Heart left ventricle (tissue), 16 donors: ENCODE measurements at places on chromosomes 1 and 21. TPM values are rescaled to one million over a fixed set of nuclear protein-coding genes. Genes with fewer than 3 reads are reported as not detected.

DNA sequence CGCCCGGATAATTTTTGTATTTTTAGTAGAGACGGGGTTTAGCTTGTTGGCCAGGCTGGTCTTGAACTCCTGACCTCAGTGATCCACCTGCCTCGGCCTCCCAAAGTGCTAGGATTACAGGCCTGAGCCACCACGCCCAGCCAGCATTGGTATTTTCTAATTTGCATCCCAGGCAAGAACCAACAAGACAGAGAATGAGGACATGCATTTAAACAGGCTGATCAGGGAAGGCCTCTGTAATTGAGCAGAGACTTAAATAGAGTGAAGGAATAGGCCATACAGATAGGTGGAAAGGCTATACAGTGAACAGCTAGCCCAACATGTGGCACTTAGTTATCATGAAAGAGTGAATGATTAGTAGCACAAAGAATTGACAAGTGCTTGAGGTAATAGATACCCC lies 230.4 kb downstream of the SLC35F3 start:
- no peaks in the 10 kb centered on the region for H3K4me1 ChIP-seq
- H3K4me3 ChIP-seq: no peak overlapping the region
- no peak overlapping the region for H3K27ac ChIP-seq

GRCh38 chr1:67484492-67484891 lies 54.3 kb upstream of the SERBP1 start:
- no peak overlapping the region for H3K4me3 ChIP-seq
- no peaks in the 10 kb centered on the region for H3K4me1 ChIP-seq
- H3K27me3 ChIP-seq: no peaks in the 10 kb centered on the region
- DNase-seq: no peak
- no peaks in the 10 kb centered on the region for H3K36me3 ChIP-seq

DNA sequence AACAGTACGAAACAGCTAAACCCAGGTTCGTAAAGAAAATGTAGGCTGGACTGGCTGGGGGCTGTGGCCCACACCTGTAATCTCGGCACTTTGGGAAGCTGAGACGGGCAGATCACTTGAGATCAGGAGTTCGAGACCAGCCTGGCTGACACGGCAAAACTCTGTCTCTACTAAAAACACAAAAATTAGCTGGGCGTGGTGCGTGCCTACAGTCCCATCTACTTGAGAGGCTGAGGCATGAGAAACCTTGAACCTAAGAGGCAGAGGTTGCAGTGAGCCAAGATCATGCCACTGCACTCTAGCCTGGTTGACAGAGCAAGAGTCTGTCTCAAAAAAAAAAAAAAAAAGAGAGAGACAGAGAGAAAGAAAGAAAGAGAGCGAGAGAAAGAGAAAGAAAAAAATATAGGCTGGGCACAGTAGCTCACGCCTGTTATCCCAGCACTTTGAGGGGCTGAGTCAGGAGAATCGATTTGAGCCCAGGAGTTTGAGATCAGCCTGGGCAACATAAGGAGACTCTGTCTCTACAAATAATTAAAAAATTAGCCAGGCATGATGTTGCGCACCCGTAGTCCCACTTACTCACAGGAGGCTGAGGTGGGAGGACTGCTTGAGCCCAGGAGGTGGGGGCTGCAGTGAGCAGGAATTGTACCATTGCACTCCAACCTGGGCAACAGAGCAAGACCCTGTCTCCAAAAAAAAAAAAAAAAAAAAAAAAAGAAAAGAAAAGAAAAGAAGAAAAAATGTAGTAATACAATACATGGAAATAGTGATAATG lies 35.7 kb downstream of the CAPZB start:
- peaks cover 100% of the 10 kb centered on the region for H3K4me1 ChIP-seq
- H3K4me3 ChIP-seq: no peak overlapping the region
- H3K27me3 ChIP-seq: no peaks in the 10 kb centered on the region
- DNase-seq: no peak

CLCNKB gene
- 1.3 TPM for total RNA-seq

PPIE gene
- total RNA-seq: 32.6 TPM

- peaks cover 34% of the 10 kb centered on the region for H3K4me1 ChIP-seq
- no peaks in the 10 kb centered on the region for H3K27me3 ChIP-seq
- no peak overlapping the region for H3K4me3 ChIP-seq
- no peaks in the 10 kb centered on the region for H3K36me3 ChIP-seq
- no peak for DNase-seq
- H3K27ac ChIP-seq: no peak overlapping the region
These were observed 57.1 kb upstream of the MACF1 start for GRCh38 chr1:39147099-39148025.

- H3K27me3 ChIP-seq: no peaks in the 10 kb centered on the region
- H3K4me3 ChIP-seq: no peak overlapping the region
- H3K4me1 ChIP-seq: peaks cover 18% of the 10 kb centered on the region
- H3K27ac ChIP-seq: no peak overlapping the region
- no peaks in the 10 kb centered on the region for H3K36me3 ChIP-seq
These were observed 16.7 kb upstream of the COL6A2 start for GRCh38 chr21:46081022-46081861.

DNA sequence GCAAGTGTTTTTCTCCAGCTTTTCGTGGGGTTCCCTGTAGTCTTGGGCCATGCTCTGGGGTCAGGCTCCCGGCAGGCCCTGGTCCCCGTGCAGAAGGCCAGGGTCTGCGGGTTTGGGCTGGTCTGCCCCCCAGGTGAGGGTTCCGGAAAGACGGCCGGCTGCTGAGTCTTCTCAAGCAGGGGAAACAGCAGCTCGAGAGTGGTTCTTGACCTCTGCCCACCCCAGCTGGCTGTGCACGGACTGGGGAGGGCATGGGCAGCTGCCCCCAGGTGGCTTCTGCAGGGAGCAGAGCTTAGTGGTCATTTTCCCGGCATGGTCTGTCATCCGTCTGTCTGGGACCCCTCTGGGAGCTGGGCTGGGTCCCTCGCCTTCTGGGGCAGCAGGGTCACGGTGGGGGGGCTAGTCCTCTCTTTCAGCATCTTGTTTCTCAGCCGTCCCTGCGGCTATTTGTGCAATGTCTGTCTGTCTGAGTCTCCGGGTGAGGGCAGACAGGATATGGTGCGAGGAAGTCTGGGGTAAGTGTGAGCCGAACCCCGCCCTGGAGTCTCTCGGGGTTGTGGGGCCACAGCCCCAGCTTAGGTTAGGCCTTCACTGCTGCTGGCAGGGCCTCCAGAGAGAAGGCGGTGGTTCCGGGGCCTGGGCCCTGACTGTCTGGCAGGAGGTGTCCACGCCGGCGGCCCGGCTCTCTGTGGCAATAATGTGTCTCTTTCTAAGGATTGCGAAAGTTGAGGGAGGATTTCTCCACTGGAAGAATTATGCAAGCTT lies 6.1 kb downstream of the SKI start:
- H3K27me3 ChIP-seq: no peaks in the 10 kb centered on the region
- H3K27ac ChIP-seq: peak overlapping the region; percentile 74
- H3K4me3 ChIP-seq: peak overlapping the region; percentile 76
- peak; percentile 94 for DNase-seq

- no peaks in the 10 kb centered on the region for H3K36me3 ChIP-seq
- no peak overlapping the region for H3K27ac ChIP-seq
- H3K4me3 ChIP-seq: no peak overlapping the region
- H3K4me1 ChIP-seq: no peaks in the 10 kb centered on the region
These were observed 417.2 kb upstream of the KAZN start for GRCh38 chr1:14181191-14181795.

CD244 gene
- total RNA-seq: 0.35 TPM

ASTN1 gene
- total RNA-seq: 0.38 TPM

GRCh38 chr1:27053977-27054753 lies 41.5 kb upstream of the TENT5B start:
- H3K36me3 ChIP-seq: no peaks in the 10 kb centered on the region
- no peak overlapping the region for H3K27ac ChIP-seq
- H3K4me3 ChIP-seq: no peak overlapping the region
- H3K4me1 ChIP-seq: peaks cover 7% of the 10 kb centered on the region
- H3K27me3 ChIP-seq: no peaks in the 10 kb centered on the region

WDR64 gene
- not detected for total RNA-seq

SPRR2E gene
- total RNA-seq: not detected

C1orf210 gene
- not detected for total RNA-seq

SEC16B gene
- 1.4 TPM for total RNA-seq

DNA sequence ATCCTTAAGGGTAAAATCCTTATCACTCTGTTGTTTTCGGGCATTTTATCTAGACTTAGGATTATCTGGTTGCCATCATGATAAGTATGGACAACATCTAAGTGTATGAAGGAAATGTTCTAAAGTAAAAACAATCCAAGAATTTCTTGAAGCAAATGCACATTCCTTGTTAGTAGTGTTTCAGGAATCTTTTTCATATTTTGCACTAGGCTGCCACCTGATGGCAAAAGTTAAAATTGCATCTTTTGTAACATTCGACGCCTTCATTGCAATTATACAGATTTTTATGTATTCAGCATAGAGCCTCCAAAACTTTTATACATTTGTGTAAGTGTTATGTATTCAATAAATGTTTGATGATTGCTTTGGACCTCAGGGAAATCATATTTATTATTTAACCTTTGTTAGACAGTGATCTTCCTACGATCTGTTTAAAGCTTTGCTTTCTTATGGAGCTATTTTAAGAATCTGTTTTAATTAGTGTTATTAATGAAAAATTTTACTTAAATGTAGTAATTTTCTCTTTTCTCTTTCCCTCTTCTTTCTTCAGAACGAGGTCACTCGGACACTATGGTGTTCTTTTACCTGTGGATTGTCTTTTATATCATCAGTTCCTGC lies 49.4 kb upstream of the KIAA1614 start:
- H3K4me1 ChIP-seq: no peaks in the 10 kb centered on the region
- H3K36me3 ChIP-seq: peaks cover 36% of the 10 kb centered on the region
- no peak for DNase-seq
- H3K27me3 ChIP-seq: no peaks in the 10 kb centered on the region

DNA sequence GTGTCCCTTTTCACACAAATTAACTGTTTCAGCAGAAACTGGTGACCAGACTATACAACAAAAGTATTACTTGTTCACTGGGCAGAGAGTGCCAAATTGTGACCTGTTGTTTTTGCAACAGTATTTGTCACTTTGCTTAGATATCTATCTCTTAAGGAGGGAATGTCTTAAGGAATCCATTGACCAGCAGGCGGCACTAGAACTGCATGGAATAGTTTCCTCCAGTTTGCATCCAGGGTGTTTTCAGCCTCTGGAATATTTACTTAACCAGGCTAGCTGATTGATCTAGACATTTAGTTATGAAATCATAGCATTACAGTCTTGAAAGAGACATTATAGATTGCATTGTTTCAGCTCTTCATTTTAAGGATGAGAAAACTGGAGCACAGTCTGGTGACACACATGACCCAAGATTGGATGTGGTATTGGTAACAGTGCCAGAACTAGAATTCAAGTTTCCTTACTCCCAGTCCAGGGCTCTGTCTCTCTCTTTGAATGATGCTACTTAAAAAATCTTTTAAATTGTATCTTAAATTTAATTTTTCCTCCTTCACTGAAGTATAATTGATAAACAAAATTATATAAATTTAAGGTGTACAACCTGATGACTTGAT lies 16.9 kb downstream of the RPTN start:
- no peaks in the 10 kb centered on the region for H3K36me3 ChIP-seq
- H3K4me3 ChIP-seq: no peak overlapping the region
- H3K27me3 ChIP-seq: no peaks in the 10 kb centered on the region

- no peak overlapping the region for H3K27ac ChIP-seq
- H3K4me3 ChIP-seq: no peak overlapping the region
- no peaks in the 10 kb centered on the region for H3K27me3 ChIP-seq
These were observed 22.0 kb downstream of the COA6 start for GRCh38 chr1:234395297-234395696.

KRTAP11-1 gene
- not detected for total RNA-seq

- H3K4me3 ChIP-seq: no peak overlapping the region
- H3K36me3 ChIP-seq: no peaks in the 10 kb centered on the region
- H3K27me3 ChIP-seq: no peaks in the 10 kb centered on the region
- H3K4me1 ChIP-seq: no peaks in the 10 kb centered on the region
These were observed 60.5 kb downstream of the MAP3K7CL start for GRCh38 chr21:29190923-29191331.

KCNA2 gene
- total RNA-seq: 1.3 TPM

KRTAP23-1 gene
- total RNA-seq: not detected

DNA sequence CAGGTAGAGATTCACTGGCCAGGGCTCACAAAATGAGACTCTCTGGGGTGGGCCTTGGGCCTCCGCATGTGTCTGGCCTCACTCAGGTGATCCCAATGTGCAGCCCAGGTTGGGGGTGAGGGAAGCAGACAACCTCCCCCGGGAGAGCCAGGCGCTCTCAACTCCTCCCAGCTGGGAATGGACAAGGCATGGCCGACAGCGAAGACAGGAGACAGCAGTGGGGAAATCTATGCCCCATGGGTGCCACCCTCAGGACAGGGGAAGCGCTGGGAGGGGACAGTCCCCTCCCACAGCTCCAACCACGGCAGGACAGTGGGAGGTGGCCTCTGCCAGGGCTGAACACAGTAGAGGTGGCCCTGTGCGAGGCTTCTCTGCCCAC lies 47.7 kb downstream of the PRDM15 start:
- no peak overlapping the region for H3K27ac ChIP-seq
- no peaks in the 10 kb centered on the region for H3K4me1 ChIP-seq
- H3K27me3 ChIP-seq: no peaks in the 10 kb centered on the region
- no peak for DNase-seq

ST7L gene
- total RNA-seq: 12.9 TPM

DNA sequence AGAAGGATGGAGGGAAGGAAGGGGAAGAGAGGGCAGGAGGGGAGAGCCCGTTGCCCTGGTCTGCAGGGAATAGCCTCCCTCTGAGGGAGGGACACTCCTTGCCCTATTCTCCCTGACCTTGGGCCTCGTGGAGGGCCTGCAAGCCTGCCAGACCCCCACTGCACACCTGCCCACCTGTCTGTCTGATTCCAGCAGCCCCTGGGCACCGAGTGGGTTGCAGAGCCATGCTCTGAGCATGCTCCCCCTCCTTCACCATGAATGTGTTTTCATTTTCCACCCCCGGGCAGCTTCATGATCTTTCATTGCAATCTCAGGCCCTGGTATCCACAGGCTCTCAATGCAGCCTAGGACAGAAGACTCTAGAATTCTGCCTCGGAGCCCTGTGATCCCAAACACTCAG lies 5.1 kb upstream of the NPHP4 start:
- H3K27me3 ChIP-seq: no peaks in the 10 kb centered on the region
- no peak overlapping the region for H3K4me3 ChIP-seq
- H3K36me3 ChIP-seq: no peaks in the 10 kb centered on the region

AMPD1 gene
- total RNA-seq: not detected
